Progenitor cell of endocrine pancreas (in vitro differentiated cells): ENCODE measurements at places on chromosomes 2 and 18. TPM values are rescaled to one million over a fixed set of nuclear protein-coding genes. Genes with fewer than 3 reads are reported as not detected.

- DNase-seq = no peak
- H3K36me3 ChIP-seq = no peaks in the 10 kb centered on the region
- no peak overlapping the region for H3K27ac ChIP-seq
- peaks cover 33% of the 10 kb centered on the region for H3K27me3 ChIP-seq
Observed at GRCh38 chr2:128774320-128775216, 455.9 kb upstream of the HS6ST1 start.

Gene PTPRN
- total RNA-seq = 30.2 and 30.5 TPM in 2 replicates

DNA sequence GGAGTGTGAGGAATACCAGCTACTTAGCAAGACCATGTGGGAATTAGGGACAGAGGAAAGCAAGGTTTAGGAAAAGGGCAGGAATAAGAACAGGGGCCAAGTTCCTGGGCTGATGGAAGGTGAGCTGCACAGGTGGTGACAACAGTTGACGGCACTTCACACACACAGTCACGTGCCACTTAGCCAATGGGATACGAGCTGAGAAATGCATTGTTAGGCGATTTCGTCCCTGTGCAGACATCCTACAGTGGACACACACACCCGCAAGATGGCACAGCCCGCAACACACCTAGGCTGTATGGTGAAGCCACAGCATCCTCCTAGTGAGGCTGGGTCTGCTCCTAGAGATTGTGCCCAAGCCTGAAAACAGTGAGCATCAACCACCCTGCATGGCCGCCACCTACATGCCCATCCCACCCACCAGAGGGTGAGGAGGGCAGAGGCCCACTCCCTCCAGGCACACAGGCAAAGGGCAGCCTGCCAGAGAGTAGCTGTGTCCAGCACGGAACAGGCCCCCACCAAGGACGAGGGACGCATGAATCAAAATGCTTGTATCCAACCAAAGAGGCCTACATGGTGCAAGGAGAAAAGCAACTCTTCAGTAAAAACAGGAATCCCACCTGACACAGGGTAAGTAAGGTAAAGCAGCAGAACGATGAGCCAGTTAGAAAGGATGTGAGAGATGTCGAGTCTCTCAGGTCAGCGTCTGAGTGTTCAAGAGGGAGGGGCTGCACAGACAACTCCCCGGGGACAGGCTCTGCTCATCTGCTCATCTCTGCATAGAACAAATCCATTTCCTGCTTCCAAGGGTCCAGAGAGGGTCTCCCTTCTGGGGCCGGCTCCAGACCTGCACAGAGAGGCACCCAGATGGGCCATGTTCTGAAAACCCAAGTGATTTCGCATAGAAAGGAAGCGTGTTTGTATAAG lies 51.3 kb downstream of the ZNF516 start:
- no peak for DNase-seq
- H3K36me3 ChIP-seq = peaks cover 20% of the 10 kb centered on the region
- no peaks in the 10 kb centered on the region for H3K27me3 ChIP-seq
- H3K27ac ChIP-seq = peak overlapping the region; percentile 79

DNA sequence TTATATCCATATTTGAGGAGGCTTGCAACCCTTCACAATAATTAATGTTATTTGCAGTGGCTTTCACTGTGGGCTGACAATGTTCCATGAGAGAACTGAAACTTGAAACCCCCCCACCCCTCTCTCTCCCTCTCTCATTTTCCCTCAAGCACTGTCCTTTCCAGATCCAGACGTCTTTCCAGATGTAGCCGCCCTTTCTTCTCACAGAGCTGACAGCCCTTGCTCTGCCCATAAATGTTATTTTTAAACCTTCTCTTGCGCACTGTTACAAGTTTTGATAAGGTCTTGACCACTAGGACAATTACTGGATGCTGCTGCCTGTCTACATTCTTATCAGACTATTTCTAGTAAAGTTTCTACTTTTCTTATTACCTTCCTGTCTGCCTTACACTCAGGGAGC lies 91.4 kb upstream of the LINC00305 start:
- peak overlapping the region; percentile 33 for H3K27ac ChIP-seq
- H3K4me1 ChIP-seq = peaks cover 27% of the 10 kb centered on the region
- no peak for DNase-seq
- no peaks in the 10 kb centered on the region for H3K27me3 ChIP-seq
- no peak overlapping the region for H3K4me3 ChIP-seq

GRCh38 chr2:181364492-181365170 lies 92.6 kb upstream of the ITGA4 start:
- no peaks in the 10 kb centered on the region for H3K27me3 ChIP-seq
- no peak overlapping the region for H3K4me3 ChIP-seq
- no peak for DNase-seq
- H3K27ac ChIP-seq = no peak overlapping the region
- no peaks in the 10 kb centered on the region for H3K4me1 ChIP-seq

DNA sequence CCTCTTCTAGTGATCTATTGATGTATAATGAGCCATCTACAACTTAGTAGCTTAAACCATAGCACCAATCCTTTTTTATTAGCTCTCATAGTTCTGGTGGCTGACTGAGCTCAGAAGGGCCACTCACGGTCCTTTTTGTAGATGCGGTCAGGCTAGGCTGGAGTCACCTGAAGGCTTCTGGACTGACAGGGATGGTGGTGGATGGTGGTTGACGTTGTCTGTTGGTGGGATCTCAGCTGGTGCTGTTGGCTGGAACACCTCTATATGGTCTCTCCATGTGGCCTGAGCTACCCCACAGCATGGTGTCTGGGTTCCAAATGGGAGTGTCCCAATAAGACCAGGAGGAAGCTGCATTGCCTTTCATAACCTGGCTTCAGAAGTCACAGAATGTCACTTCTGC lies 68.0 kb downstream of the BCL2L11 start:
- no peak overlapping the region for H3K27ac ChIP-seq
- no peak overlapping the region for H3K4me3 ChIP-seq
- no peak for DNase-seq
- H3K4me1 ChIP-seq = peaks cover 11% of the 10 kb centered on the region
- H3K36me3 ChIP-seq = no peaks in the 10 kb centered on the region
